Heart right ventricle (tissue), 16 donors: ENCODE measurements at places on chromosomes 4 and X. TPM values are rescaled to one million over a fixed set of nuclear protein-coding genes. Genes with fewer than 3 reads are reported as not detected.

GRCh38 chrX:68185161-68185560, 248.1 kb downstream of the OPHN1 start:
- DNase-seq: no peak

DNA sequence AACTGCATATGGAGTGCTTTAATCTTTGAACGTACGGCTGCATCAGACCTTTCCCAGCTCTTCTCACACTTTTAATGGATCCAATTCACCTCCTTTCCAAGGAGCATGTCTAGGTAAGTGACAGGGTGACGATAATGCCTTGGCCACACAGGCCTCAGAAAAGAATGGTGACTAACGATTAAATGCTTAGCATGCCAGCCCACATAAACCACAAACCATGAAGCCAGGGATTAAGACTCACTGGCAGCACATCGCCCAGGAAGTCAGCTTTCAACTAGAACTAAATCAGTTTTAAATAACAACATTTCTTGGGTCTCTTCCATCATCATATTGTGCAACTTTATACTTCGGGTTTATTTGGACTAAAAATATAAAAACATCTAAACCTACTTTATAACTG, 28.7 kb downstream of the INPP4B start:
- DNase-seq: no peak

Gene UGT2B11
- not detected for total RNA-seq

Gene S100P
- not detected for total RNA-seq

Gene MSANTD1
- 0.25 TPM for total RNA-seq
